ENCODE measurements at places on chromosomes 7 and 10. TPM values are rescaled to one million over a fixed set of nuclear protein-coding genes. Genes with fewer than 3 reads are reported as not detected.

CDC14C gene
- not detected for total RNA-seq

BBS9 gene
- total RNA-seq: 25.1 TPM

MKX gene
- 20.5 TPM for total RNA-seq

PNLIPRP1 gene
- not detected for total RNA-seq

LIPK gene
- not detected for total RNA-seq

ATE1 gene
- 29.0 TPM for total RNA-seq

PDK4 gene
- total RNA-seq: 0.56 TPM

GARIN1A gene
- total RNA-seq: 3.9 TPM

IKZF1 gene
- total RNA-seq: not detected

PNLIPRP3 gene
- total RNA-seq: not detected

VIPR2 gene
- total RNA-seq: 0.19 TPM

ASAH2 gene
- 1.1 TPM for total RNA-seq

GNAT3 gene
- not detected for total RNA-seq

GPC2 gene
- 8.1 TPM for total RNA-seq

DPP6 gene
- total RNA-seq: not detected

ZNF239 gene
- 3.7 TPM for total RNA-seq

URGCP gene
- total RNA-seq: 28.5 TPM

GPR85 gene
- 0.10 TPM for total RNA-seq

SLK gene
- 44.0 TPM for total RNA-seq

SDHAF3 gene
- total RNA-seq: 10.0 TPM

CH25H gene
- not detected for total RNA-seq

CAV1 gene
- total RNA-seq: 502 TPM

BLNK gene
- not detected for total RNA-seq

VWA2 gene
- total RNA-seq: not detected

JAKMIP3 gene
- 0.65 TPM for total RNA-seq

ABI1 gene
- total RNA-seq: 64.1 TPM

MCMBP gene
- total RNA-seq: 43.5 TPM
